ENCODE measurements at places on chromosomes 3 and 15.

- peaks cover 16% of the 10 kb centered on the region for H3K4me1 ChIP-seq
- H3K27ac ChIP-seq: no peak overlapping the region
- no peak for DNase-seq
- no peaks in the 10 kb centered on the region for H3K27me3 ChIP-seq
Observed at GRCh38 chr15:56222302-56222701, 21.4 kb downstream of the RFX7 start.

- H3K4me1 ChIP-seq: no peaks in the 10 kb centered on the region
- H3K4me3 ChIP-seq: no peak overlapping the region
- H3K36me3 ChIP-seq: no peaks in the 10 kb centered on the region
- no peak overlapping the region for H3K27ac ChIP-seq
- no peaks in the 10 kb centered on the region for H3K27me3 ChIP-seq
Observed at GRCh38 chr3:165130708-165131107, 52.4 kb upstream of the SI start.

GRCh38 chr3:133994166-133994890 is 35.4 kb downstream of the SLCO2A1 start:
- no peak overlapping the region for H3K4me3 ChIP-seq
- no peak for DNase-seq
- no peaks in the 10 kb centered on the region for H3K36me3 ChIP-seq

DNA sequence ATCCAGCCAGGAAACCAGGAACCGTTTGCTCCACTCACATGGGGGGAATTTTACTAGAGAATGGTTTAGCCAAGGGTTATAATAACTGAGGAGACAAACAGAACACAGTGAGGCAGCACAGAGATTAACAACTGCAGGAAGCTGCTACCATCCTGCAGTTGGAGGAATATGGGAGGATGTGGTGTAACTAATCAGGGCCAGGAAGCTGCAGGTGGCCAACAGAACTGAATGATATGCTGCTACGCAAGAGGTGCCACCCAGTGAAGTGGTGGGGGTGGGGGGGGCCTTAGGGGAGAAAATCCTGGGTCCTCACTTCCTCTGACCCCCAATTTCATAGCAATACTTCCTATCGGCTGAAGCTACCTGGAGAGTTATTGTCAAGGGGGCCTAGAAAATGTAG is 306.4 kb upstream of the STT3B start:
- peak overlapping the region; percentile 94 for H3K27ac ChIP-seq
- H3K4me3 ChIP-seq: peak overlapping the region; percentile 51
- H3K36me3 ChIP-seq: no peaks in the 10 kb centered on the region
- no peaks in the 10 kb centered on the region for H3K27me3 ChIP-seq

DNA sequence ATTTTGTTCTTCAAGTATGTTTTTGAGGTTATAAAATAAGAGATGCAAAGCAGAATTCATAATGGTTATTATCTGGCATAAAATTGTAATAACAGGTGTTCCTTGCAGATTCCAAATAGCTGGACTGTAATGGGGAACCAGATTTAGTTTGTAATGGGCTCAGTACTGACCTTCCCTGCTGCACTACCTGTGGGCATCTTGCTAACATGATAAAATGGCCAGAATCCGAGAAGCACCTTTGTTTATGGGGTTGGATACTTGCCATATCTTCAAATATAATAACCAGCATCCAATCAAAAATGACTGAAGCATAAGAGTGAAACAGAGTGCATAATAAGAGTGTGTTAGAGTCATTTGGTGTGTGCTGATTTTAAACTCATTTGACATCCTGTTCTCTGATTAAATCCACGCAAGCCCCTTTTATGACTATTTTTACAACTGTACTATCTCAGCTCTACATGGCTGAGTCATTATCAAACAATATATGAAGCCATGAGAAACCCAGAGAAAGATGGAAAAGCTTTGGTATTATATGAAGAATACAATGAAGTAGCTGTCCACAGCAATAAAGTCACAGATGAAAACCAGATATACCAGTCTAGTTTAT is 292.4 kb downstream of the CNTN4 start:
- no peak overlapping the region for H3K4me3 ChIP-seq
- H3K36me3 ChIP-seq: no peaks in the 10 kb centered on the region
- DNase-seq: no peak
- no peaks in the 10 kb centered on the region for H3K27me3 ChIP-seq

- H3K4me3 ChIP-seq: no peak overlapping the region
- DNase-seq: no peak
- H3K4me1 ChIP-seq: peaks cover 8% of the 10 kb centered on the region
- peaks cover 28% of the 10 kb centered on the region for H3K27me3 ChIP-seq
- no peak overlapping the region for H3K27ac ChIP-seq
- H3K36me3 ChIP-seq: no peaks in the 10 kb centered on the region
Observed at GRCh38 chr3:14804835-14805780, 13.7 kb upstream of the FGD5 start.

All from naive thymus-derived CD8-positive, alpha-beta T cell (primary cell).